ENCODE measurements at places on chromosomes 6 and 20. TPM values are rescaled to one million over a fixed set of nuclear protein-coding genes. Genes with fewer than 3 reads are reported as not detected.

EFCAB8 gene
- 0.20 TPM for total RNA-seq

PACRG gene
- not detected for total RNA-seq

MYH7B gene
- total RNA-seq: 0.69 TPM

SLC4A11 gene
- total RNA-seq: 29.1 TPM

BEND6 gene
- total RNA-seq: 1.9 TPM

DNA sequence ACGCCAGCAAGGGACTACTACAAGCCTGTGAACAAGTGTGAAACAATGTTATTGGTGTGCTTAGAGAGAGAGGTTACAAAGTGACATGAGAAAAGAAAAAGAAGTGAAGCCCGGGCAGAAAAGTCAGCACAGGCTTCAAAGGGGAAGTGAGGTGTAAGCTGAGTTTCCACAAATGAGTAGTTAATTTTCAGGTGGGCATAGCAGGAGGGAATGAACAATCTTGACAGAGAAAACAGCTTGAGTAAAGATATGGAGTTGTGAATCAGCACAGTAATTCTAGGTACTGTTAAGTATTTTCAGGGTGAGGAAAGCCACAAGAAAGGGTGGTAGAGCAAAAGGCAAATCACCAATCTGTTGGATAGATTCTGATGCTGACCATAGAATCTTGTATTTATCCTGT, 4.3 kb downstream of the KCNQ5 start:
- no peak overlapping the region for H3K27ac ChIP-seq
- no peaks in the 10 kb centered on the region for H3K36me3 ChIP-seq
- H3K27me3 ChIP-seq: peaks cover 28% of the 10 kb centered on the region
- H3K4me1 ChIP-seq: no peaks in the 10 kb centered on the region
- no peak overlapping the region for H3K4me3 ChIP-seq

- no peak overlapping the region for H3K4me3 ChIP-seq
- no peak overlapping the region for H3K27ac ChIP-seq
- no peaks in the 10 kb centered on the region for H3K27me3 ChIP-seq
Measured at GRCh38 chr6:14819001-14819400, 426.9 kb upstream of the JARID2 start.

All from H1 (cell line).